ENCODE measurements at places on chromosomes 12 and 14.

GRCh38 chr14:22887260-22887989, 4.4 kb downstream of the REM2 start:
- DNase-seq, result peak; percentile 48

DNA sequence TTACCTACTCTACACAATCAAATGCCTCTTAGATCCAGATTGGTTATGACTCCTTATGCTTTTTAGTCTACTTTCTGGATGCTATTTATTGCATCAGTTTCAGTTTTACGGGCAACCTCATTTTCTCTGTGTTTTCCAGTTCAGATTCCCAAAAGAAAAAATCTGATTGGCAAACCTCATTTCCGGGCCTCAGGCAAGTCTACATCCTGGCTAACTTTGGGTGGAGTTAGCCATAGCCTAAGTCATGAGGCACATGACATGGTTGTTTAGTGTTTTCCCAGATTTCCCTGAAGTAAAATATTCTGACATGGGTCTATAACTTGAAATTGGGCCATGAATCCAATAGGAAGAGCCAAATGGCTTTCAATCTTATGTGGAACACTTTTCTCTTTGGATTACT, 339.7 kb downstream of the NUAK1 start:
- DNase-seq, result no peak

DNA sequence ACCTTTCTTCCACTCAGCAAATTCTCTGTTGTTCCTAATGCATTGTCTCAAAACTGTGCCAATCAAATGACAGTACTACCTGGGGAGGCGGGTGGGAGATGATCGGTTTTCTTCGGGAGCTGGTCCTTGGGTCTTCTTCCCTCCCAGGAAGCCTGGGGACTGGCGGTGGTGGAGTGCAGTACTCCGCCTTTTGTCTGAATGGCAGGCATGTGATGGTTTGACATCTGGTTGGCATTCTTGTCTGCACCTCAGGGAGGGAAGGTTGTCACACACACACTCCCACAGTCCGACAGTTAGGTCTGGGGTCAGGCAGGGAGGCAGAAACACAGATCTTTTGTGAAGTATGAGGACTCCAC, 114.8 kb downstream of the SNAPC1 start:
- no peak for DNase-seq

- no peak for DNase-seq
Observed at GRCh38 chr14:71647086-71647784, 285.0 kb upstream of the RGS6 start.

DNA sequence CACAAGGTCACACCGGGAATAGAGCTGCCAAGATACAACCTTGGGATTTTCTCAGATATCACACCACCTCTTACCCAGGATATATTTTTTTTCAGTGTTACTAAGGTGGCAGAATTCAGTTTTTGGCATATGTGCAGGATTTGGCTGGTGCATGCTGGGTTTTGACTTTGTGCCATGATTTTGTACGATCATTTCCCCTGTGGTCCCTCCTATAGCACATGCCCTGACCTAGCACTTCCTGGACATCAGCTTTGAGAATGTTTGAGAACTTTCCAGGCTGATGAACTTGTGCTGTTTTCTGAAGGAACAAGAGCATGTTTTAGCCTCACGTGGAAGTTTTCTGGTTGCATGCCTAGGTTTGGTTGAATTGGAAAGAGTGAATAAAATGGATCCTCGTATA, 11.0 kb upstream of the TBPL2 start:
- no peak for DNase-seq

DNA sequence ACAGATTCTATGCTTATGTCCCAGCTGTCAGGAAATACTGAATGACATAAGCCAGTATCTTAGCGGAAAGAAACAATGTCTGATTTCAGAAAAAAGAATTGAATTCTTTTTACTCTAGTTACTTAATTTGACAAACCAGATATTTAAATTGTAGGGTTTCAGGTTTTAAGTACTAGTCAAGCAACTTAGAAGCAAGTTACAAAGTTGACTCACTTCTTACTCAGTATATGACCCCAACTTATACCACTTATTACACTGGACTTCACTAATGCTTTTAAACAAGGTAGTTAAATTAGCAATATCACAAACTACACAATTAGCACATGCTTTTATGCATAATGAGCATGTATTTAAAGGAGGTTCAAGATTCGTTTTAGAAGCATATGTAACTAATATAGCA, 7.1 kb downstream of the GMFB start:
- DNase-seq, result no peak

GRCh38 chr12:60539592-60539991, 943.8 kb downstream of the SLC16A7 start:
- no peak for DNase-seq

DNA sequence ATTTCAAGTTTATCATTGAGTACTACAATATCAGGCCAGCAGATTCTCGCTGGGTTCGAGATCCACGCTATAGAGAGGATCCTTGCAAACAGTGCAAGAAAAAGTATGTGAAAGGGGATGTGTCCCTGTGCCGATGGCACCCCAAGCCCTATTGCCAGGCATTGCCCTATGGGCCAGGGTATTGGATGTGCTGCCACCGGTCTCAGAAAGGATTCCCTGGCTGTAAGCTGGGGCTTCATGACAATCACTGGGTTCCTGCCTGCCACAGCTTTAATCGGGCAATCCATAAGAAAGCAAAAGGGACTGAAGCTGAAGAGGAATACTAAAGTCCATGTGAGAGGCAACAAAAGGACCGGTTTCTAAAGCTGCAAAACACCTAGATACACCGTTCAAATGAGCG, 59.4 kb downstream of the ATG14 start:
- no peak for DNase-seq

DNA sequence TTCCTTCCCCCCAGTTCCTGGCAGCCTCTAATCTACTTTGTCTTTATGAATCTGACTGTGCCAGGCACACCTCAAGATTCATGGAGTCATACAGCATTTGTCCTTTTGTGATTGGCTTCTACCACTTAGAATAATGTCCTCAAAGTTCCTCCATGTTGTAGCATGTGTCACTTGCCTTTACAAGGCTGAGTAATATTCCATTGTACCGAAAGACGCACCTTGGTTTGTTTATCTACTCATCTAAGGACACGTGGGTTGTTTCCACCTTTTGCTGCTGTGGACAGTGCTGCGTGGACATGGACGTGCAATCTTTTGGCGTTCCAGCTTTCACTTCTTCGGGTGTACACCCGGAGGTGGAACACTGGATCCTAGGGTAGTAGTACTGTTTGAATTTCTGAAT, 33.5 kb downstream of the ANAPC7 start:
- DNase-seq, result no peak

DNA sequence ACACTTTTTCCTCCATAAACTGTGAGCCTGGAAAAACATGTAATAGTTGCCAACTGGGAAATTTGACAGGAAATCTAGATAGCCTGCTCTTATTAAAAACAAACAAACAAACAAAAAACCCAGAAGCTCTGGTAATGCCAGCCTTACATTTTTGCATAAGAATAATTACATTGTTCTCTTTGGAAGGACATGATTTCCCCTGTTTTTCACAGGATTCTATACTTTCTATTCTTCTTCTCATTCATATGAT, 137.9 kb downstream of the AEBP2 start:
- no peak for DNase-seq

DNA sequence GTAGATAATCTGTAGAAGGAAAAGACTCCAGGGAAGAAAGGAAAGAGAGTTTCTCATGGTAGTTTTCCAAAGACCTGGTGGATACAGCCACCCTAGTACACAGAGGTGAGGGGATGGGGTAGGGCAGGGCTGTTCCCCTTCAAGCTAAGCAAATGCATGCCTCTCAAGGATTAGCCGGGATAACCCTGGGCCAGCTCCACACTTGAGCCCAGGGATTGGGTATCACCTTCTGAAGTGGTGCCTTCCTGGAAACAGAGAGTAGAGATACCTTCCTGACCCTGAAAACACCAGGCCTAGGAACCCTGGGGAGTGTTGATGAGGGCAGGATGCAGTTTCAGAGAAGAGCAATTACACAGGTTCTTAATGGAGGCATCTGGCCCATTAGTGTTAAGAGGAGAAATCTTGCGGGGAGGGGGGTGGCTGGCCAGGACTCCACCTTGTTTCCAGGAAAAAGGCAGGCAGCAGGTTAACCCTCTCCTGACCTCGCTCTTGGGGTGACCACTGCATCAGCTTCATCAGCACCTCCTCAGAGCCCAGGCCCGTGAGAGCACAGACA, 106.9 kb upstream of the TMEM233 start:
- no peak for DNase-seq

DNA sequence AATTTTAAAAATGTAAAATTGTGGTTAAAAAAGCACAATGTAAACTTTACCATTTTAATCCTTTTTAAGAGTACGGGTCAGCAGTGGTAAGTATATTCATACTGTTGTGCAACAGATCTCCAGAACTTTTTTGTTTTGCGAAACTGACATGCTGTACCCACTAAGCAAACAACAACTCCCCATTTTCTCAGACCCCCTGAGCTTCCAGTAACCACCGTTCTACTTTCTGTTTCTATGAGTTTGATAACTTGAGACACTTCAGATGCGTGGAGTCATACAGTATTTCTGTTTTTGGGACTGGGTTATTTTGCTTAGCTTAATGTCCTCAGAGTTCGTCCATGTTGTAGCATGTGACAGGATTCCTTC, 38.0 kb downstream of the CHST11 start:
- DNase-seq, result no peak

DNA sequence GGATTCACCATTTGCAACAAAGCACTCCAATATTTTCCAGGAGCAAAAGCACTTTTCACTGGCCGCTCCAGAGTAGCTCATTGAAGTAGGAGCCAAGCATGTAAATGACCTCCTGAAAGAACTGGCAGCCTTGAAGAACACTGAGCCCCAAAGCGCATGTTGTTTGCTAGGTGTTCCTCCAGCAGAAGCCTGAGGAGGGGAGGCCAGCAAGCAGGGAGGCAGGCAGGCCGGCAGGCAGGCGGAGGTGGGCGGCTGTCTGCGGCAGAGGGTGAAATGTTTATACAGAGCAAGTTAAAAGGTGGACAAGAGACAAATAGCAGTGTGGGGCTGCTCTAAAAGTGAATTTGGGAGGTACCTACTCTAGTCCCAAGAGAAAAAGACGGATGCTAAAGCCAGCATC, 439.4 kb downstream of the CCDC91 start:
- DNase-seq, result no peak

DNA sequence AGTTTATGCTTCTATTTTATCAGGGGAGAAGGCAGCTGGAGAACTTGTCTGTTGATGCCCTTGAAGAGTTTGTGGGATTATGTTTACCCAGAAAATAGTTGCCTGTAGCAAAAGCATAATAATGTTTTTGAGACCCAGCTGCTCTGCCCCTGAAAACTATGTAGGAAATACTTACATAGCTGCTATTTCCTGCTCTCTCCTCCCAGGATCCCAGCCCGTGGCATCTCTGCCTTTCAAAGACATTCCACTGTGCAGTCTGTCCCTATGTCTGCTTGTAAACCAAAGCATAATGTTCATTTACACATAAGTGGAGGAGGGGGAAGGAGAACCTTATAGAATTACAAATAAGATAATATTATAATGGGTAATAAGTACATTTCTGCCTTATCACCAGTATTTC, 198.7 kb downstream of the SYT1 start:
- no peak for DNase-seq

Measured in Panc1 (cell line).